GM12878 (cell line): ENCODE measurements at places on chromosomes 12 and 14.

GRCh38 chr14:104390941-104391901 is 188.3 kb upstream of the C14orf180 start:
- no peaks in the 10 kb centered on the region for H3K27me3 ChIP-seq
- H3K27ac ChIP-seq, result no peak overlapping the region
- DNase-seq, result no peak
- no peaks in the 10 kb centered on the region for H3K36me3 ChIP-seq
- H3K4me1 ChIP-seq, result peaks cover 16% of the 10 kb centered on the region

DNA sequence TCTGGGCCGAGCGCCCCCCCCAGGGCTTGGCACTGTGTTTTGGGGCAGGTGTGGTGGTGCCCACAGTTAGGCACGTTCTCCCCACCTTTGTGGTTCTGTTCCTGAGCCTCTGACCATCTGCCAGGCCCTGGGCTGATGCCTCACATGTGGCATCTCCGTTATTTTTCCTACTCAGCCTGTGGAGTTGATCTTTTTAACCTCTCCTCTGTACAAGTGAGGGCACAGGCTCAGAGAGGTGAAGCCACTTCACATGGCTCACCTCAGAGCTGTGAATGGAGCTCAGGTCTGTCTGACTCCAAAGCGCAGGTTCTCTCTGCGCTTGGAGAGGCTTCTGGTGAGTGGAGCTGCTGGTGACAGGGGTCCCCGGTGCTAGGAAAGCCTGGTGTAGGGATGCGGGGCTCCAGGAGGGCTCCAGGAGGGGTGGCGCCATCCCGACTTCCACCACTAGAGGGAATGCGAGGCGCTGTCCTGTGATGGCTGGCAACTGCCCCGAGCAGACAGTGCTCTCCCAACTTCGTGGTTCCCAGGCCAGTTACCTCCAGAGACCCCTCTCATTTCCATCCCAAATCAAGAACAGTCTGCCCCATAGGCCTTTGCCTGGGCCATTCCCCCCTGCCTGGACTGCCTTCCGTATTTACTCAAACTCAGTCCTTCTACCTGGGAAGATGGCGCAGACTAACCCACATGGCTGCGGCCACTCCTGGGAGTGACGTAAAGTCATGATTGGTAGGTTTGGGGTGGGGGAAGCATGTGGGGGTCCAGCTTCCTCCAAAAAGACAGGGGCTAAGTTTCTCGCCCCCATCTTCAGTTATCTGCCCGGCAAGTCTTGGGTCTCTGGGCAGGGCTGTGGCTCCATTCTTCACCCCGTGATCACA is 9.9 kb downstream of the BCL7A start:
- H3K27ac ChIP-seq, result no peak overlapping the region
- peaks cover 33% of the 10 kb centered on the region for H3K4me1 ChIP-seq
- H3K36me3 ChIP-seq, result no peaks in the 10 kb centered on the region; the same call in 1 of the 2 replicates
- no peak overlapping the region for H3K4me3 ChIP-seq
- no peak for DNase-seq

GRCh38 chr12:93679308-93679925 is 2.2 kb downstream of the CRADD start:
- H3K27ac ChIP-seq, result no peak overlapping the region
- H3K36me3 ChIP-seq, result no peaks in the 10 kb centered on the region; the same call in 1 of the 2 replicates
- peaks cover 10% of the 10 kb centered on the region for H3K4me1 ChIP-seq
- no peaks in the 10 kb centered on the region for H3K27me3 ChIP-seq
- no peak for DNase-seq

GRCh38 chr12:30155001-30155730 is 371.4 kb upstream of the TMTC1 start:
- H3K27ac ChIP-seq, result no peak overlapping the region
- H3K4me1 ChIP-seq, result no peaks in the 10 kb centered on the region
- H3K27me3 ChIP-seq, result no peaks in the 10 kb centered on the region
- no peak overlapping the region for H3K4me3 ChIP-seq
- no peak for DNase-seq
- no peaks in the 10 kb centered on the region for H3K36me3 ChIP-seq

- H3K4me1 ChIP-seq, result no peaks in the 10 kb centered on the region
- H3K27me3 ChIP-seq, result no peaks in the 10 kb centered on the region
- no peak for DNase-seq
- H3K4me3 ChIP-seq, result no peak overlapping the region
- no peak overlapping the region for H3K27ac ChIP-seq
- no peaks in the 10 kb centered on the region for H3K36me3 ChIP-seq
These were observed 26.5 kb downstream of the IL26 start for GRCh38 chr12:68199127-68199526.

GRCh38 chr14:45253754-45254310 is 830 bp upstream of the MIS18BP1 start:
- H3K27ac ChIP-seq, result peak overlapping the region; percentile 85
- H3K36me3 ChIP-seq, result no peaks in the 10 kb centered on the region
- peak overlapping the region; percentile 98 for H3K4me3 ChIP-seq
- DNase-seq, result no peak

- H3K4me3 ChIP-seq, result no peak overlapping the region
- H3K27me3 ChIP-seq, result no peaks in the 10 kb centered on the region
- no peak for DNase-seq
- H3K36me3 ChIP-seq, result no peaks in the 10 kb centered on the region
These were observed 465.4 kb downstream of the RMST start for GRCh38 chr12:97927977-97928376.

- DNase-seq, result no peak
- no peaks in the 10 kb centered on the region for H3K36me3 ChIP-seq
- H3K4me3 ChIP-seq, result no peak overlapping the region
- no peaks in the 10 kb centered on the region for H3K4me1 ChIP-seq
- no peak overlapping the region for H3K27ac ChIP-seq
These were observed 86.2 kb upstream of the SSTR1 start for GRCh38 chr14:38121320-38122020.

- no peaks in the 10 kb centered on the region for H3K27me3 ChIP-seq
- DNase-seq, result no peak
- no peak overlapping the region for H3K4me3 ChIP-seq
- H3K27ac ChIP-seq, result no peak overlapping the region
- no peaks in the 10 kb centered on the region for H3K4me1 ChIP-seq
These were observed 14.8 kb downstream of the KMT5A start for GRCh38 chr12:123398550-123399254.

GRCh38 chr12:5548152-5548943 is 116.4 kb downstream of the NTF3 start:
- no peak overlapping the region for H3K27ac ChIP-seq
- H3K4me1 ChIP-seq, result no peaks in the 10 kb centered on the region
- H3K27me3 ChIP-seq, result no peaks in the 10 kb centered on the region; the same call in 1 of the 2 replicates
- DNase-seq, result no peak

DNA sequence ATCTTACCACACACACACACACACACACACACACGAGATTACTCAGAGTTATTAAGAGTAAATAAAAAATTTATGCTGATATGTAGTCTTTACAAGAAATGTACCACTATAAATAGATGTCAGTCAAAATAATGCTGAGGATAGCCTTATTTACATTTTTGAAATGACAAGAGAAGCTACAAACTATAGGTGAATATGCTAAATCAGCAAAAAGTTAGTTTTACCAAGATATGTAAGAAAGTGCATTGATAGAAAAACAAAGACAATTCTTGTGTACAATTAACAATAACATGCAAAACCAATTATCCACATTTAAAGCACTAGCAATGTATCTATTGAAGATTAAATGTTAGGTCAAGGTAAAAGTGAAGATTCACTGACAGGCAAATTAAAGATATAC is 46.8 kb upstream of the CERS5 start:
- no peak overlapping the region for H3K27ac ChIP-seq
- peak overlapping the region; percentile 3; the same call in 1 of the 2 replicates for H3K4me3 ChIP-seq
- no peak for DNase-seq
- H3K36me3 ChIP-seq, result peaks cover 3% of the 10 kb centered on the region; the same call in 1 of the 2 replicates

DNA sequence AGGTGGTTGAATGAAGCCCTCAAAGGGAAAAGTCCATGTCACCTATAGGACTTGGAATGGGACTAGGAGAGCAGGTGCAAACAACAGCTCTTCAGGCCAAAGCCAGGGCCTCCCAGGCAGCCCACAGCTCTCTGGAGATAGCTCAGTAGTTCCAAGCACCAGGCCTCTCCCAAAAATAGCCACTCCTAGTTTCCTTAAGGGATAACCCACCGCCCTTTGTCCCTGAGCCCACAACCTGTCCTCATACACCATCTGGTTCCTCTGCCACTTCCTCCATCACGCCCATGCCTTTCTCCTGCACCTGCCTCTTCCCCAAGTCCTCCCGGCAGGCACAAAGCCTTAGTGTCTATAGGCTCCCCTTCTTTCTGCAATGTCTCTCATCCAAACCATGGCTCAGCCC is 2.1 kb downstream of the RAB15 start:
- H3K36me3 ChIP-seq, result no peaks in the 10 kb centered on the region
- H3K4me1 ChIP-seq, result no peaks in the 10 kb centered on the region
- no peak overlapping the region for H3K27ac ChIP-seq

- H3K27ac ChIP-seq, result no peak overlapping the region
- H3K4me3 ChIP-seq, result no peak overlapping the region
- H3K27me3 ChIP-seq, result no peaks in the 10 kb centered on the region
These were observed 48.1 kb downstream of the PTPN11 start for GRCh38 chr12:112466835-112467234.

DNA sequence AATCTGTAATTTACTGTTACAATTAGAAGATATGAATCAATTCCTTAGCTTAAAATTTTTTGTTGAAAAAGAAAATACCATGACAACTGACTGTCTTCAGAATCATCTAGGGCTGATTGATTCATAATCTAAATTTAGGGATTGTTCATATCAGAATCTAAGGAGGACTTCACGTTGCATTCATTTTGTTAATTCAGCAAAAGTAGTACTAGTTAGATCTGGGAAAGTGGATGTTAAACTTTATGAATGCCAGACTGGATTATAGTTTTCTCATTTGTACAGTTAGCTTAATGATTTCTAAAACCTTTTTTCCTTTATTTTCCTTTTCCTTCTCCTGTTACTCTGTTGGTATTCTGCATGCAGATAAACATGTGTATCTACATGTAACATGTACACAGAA is 135.5 kb downstream of the PDE3A start:
- no peaks in the 10 kb centered on the region for H3K27me3 ChIP-seq
- H3K36me3 ChIP-seq, result no peaks in the 10 kb centered on the region
- H3K4me3 ChIP-seq, result no peak overlapping the region
- DNase-seq, result no peak

GRCh38 chr12:130978785-130979184 is 25.1 kb downstream of the ADGRD1 start:
- H3K27me3 ChIP-seq, result no peaks in the 10 kb centered on the region
- H3K4me1 ChIP-seq, result peaks cover 25% of the 10 kb centered on the region
- no peak overlapping the region for H3K27ac ChIP-seq
- no peak for DNase-seq
- H3K36me3 ChIP-seq, result no peaks in the 10 kb centered on the region
- H3K4me3 ChIP-seq, result no peak overlapping the region

DNA sequence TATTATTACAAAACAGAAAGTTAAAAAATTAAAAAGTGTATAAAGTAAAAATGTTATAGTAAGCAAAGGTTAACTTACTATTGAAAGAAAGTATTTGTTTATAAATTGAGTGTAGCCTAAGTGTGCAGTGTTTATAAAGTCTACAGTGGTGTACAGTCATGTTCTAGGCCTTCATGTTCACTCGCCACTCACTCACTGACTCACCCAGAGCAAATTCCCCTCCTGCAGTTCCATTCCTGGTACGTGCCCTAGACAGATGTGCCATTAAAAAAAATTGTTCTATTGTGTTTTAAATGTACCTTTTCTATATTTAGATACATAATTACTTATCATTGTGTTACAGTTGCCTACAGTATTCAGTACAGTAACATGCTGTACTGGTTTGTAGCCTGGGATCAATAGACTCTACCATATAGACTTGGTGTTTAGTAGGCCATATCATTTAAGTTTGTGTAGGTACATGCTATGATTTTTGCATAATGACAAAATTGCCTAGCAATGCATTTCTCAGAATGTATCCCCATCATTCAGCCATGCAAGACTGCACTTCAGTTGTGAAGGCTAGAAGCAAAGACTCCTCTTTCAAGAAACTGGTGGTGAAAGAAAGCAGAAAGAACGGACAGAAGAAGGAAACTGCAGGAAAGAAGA is 100.6 kb downstream of the DACT1 start:
- H3K27me3 ChIP-seq, result no peaks in the 10 kb centered on the region
- no peaks in the 10 kb centered on the region for H3K4me1 ChIP-seq
- no peak overlapping the region for H3K27ac ChIP-seq
- H3K36me3 ChIP-seq, result no peaks in the 10 kb centered on the region
- no peak overlapping the region for H3K4me3 ChIP-seq

GRCh38 chr12:47316609-47317049 is 236.9 kb upstream of the AMIGO2 start:
- H3K27ac ChIP-seq, result no peak overlapping the region
- no peak for DNase-seq
- H3K36me3 ChIP-seq, result no peaks in the 10 kb centered on the region
- no peaks in the 10 kb centered on the region for H3K27me3 ChIP-seq
- H3K4me3 ChIP-seq, result no peak overlapping the region
